Glomerular endothelial cell (primary cell): ENCODE measurements at places on chromosomes 7 and 10.

- DNase-seq: no peak
Observed at GRCh38 chr7:138226745-138227279, 150.6 kb downstream of the AKR1D1 start.

- no peak for DNase-seq
Observed at GRCh38 chr7:25118048-25118753, 6.9 kb downstream of the CYCS start.

GRCh38 chr10:112913661-112914287 is 36.3 kb upstream of the TCF7L2 start:
- no peak for DNase-seq

- no peak for DNase-seq
Observed at GRCh38 chr7:128271471-128271941, 30.4 kb downstream of the LEP start.

GRCh38 chr10:1561731-1562337 is 175.5 kb downstream of the ADARB2 start:
- no peak for DNase-seq
